NT2/D1 (cell line): ENCODE measurements at places on chromosomes 12 and 14.

DNA sequence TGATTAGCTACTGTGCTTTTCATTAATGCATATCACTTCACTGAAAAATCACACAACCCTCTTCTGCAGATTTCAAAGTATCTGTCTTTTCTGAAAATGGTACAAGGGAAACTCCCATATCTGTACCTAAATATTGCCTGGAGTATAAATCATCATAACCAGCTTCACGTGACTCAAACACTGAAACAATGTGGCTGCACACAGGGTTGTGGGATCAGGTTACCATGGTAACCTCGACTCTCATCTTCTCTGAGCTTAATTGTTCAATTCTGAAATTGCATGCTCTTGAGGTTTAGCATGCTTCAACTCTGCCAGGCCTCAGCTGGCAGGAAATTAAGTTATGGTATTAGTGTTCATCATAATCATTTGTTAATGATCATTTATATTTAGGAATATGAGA is 77.5 kb upstream of the CPSF6 start:
- no peak for DNase-seq

DNA sequence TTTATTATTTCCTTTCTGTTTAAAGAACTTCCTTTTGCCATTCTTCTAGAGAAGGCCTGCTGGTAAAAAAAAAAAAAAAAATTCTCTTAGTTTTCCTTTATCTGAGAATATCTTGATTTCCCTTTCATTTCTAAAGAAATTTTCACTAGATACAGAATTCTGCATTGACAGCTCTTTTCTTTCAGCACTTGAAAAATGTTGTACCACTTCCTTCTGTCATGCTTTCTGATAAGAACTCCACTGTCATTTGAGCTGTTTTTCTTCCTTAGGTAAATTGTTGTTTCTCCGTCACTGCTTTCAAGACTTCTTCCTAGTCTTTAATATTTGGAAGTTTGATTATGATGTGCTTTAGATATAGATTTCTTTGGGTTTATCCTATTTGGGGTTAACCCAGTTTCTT is 113.6 kb upstream of the BTG1 start:
- no peak for DNase-seq

DNA sequence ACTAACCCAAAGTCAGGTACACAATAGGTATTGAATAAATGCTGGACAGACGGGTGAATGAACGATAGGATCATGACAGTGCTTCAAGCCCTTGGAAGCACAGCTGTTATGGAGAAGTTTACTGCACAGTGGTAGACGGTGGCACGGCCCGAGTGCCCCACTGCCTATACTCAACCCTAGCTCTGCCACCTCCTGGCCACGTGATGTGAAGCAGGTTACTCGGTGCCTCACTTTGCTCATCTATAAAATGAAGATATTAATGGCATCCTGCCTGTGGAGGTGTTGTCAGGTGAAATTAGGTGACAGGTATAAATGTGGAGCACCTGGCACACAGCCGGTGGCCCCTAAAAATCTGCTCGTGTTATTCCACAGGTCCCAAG is 5.8 kb downstream of the ASB2 start:
- no peak for DNase-seq

GRCh38 chr12:58640314-58640713 is 280.0 kb downstream of the LRIG3 start:
- DNase-seq = no peak

- DNase-seq = no peak
Observed at GRCh38 chr12:65655074-65655493, 169.2 kb upstream of the HMGA2 start.

DNA sequence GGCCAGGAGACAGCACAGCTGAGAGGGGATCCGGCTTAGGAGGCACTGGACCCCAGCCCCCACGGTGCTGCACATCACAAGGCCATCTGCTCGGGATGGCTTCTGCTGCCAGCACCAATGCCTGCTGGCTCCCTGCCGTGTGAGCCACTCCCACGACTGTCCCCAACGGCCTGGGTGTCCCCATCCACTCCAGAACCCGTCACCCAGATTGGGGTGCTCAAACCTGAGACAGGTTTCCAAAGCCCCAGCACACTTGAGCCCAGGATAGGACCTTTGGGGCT is 102.4 kb downstream of the RFLNA start:
- DNase-seq = no peak

- DNase-seq = no peak
Observed at GRCh38 chr14:97106609-97107008, 309.4 kb downstream of the VRK1 start.

GRCh38 chr14:104119488-104120251 is 18.7 kb upstream of the KIF26A start:
- DNase-seq = no peak
